ENCODE measurements at places on chromosomes 7 and 10. TPM values are rescaled to one million over a fixed set of nuclear protein-coding genes. Genes with fewer than 3 reads are reported as not detected.

- no peaks in the 10 kb centered on the region for H3K36me3 ChIP-seq
- H3K4me1 ChIP-seq = no peaks in the 10 kb centered on the region
- H3K4me3 ChIP-seq = no peak overlapping the region
- DNase-seq = no peak
- H3K27me3 ChIP-seq = no peaks in the 10 kb centered on the region
- H3K27ac ChIP-seq = no peak overlapping the region
These were observed 72.9 kb upstream of the NEBL start for GRCh38 chr10:20970044-20970443.

DNA sequence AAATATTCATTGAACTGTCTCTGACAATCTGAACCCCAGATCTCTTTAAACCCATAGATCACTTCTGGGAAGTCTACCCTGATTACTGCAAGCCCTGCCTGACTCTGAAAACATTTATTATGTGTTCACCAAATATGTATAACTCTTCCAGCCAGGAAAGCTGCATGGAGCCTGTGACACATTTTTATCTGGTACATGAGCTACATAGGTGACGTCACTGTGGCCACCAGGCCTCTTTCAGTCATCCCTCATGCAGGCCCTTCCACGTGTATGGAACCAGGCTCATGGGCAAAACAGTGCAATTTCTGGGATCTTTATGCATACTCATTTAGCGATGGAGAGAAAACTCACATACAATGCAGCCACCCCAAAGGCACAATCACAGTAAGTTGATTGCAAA, 133.9 kb upstream of the NUPR2 start:
- H3K4me1 ChIP-seq = no peaks in the 10 kb centered on the region
- H3K27ac ChIP-seq = no peak overlapping the region
- no peak for DNase-seq
- H3K36me3 ChIP-seq = no peaks in the 10 kb centered on the region

- DNase-seq = peak; percentile 48
- no peaks in the 10 kb centered on the region for H3K4me1 ChIP-seq
- no peaks in the 10 kb centered on the region for H3K36me3 ChIP-seq
- no peak overlapping the region for H3K27ac ChIP-seq
These were observed 22.8 kb upstream of the TTYH3 start for GRCh38 chr7:2608921-2609411.

- H3K27ac ChIP-seq = no peak overlapping the region
- no peak for DNase-seq
- H3K4me1 ChIP-seq = no peaks in the 10 kb centered on the region
- H3K4me3 ChIP-seq = no peak overlapping the region
- H3K36me3 ChIP-seq = peaks cover 18% of the 10 kb centered on the region
These were observed 21.2 kb downstream of the ALDH18A1 start for GRCh38 chr10:95635319-95635733.

DNA sequence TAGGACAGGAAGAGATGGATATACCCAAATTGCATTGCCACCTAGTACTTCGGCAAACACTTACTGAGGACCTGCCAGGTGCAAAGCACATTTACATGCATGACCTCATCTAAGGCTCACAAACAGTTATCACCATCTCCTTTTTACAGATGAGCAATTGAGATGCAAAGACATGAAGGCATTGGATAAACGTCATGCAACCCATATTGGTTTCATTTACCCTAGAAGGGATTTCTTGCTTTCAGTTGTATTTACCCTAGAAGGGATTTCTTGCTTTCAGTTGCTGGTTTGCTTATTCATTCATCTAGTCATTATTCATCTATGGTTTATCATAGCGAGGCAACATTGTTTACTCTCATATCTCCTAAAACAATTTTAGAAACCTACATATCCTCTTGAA, 52.2 kb downstream of the STEAP1B start:
- no peak overlapping the region for H3K4me3 ChIP-seq
- H3K27ac ChIP-seq = peak overlapping the region; percentile 21
- H3K36me3 ChIP-seq = no peaks in the 10 kb centered on the region
- H3K27me3 ChIP-seq = no peaks in the 10 kb centered on the region
- no peak for DNase-seq
- peaks cover 32% of the 10 kb centered on the region for H3K4me1 ChIP-seq

DNA sequence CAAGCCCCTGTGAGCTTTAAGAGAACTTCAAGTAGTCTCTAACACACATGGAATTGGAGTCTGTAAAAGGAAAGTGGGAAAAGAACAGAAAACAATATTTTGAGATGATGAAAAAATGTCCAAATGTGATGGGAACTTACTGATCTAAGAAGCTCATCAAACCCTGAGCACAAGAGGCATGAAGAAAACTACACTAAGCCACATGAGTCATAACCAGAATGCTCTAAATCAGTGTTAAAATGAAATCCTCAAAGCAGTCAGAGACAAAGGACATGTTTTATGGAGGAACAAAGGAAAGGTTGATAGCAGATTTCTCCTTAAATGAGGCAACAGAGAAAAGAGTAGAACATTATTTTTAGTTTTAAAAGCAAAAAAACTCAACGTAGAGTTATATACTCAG, 37.2 kb downstream of the ZNF33A start:
- no peaks in the 10 kb centered on the region for H3K4me1 ChIP-seq
- no peak overlapping the region for H3K27ac ChIP-seq
- no peak overlapping the region for H3K4me3 ChIP-seq
- DNase-seq = no peak
- no peaks in the 10 kb centered on the region for H3K27me3 ChIP-seq

DNA sequence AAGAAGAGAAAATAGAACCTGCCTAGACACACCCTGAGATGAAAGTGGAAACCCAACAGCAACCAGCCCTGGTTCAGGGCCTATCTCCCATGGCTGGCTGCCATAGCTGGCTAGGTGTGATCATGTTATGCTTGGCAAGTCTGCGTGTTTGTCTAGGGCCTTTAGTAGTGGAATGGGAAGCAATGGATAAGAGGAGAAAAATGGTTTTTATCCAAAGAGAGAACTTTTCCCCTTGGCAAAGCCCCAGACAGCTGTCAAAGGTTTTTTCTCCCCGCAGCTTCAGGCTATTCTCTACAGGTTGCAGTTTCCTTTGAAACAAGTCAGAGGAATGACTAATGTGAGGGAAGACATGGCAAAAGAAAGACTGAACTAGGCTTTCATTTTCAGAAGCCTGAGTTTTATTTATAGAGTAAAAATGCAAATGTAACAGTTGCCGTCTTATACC, 161.5 kb downstream of the SEMA3D start:
- H3K4me3 ChIP-seq = no peak overlapping the region
- no peaks in the 10 kb centered on the region for H3K36me3 ChIP-seq
- H3K27me3 ChIP-seq = no peaks in the 10 kb centered on the region
- no peaks in the 10 kb centered on the region for H3K4me1 ChIP-seq

- no peak for DNase-seq
- H3K27ac ChIP-seq = no peak overlapping the region
- H3K27me3 ChIP-seq = no peaks in the 10 kb centered on the region
- no peak overlapping the region for H3K4me3 ChIP-seq
These were observed 66.1 kb upstream of the INPP5A start for GRCh38 chr10:132471484-132471883.

GRCh38 chr7:113217314-113217713, 99.0 kb upstream of the SMIM30 start:
- no peak overlapping the region for H3K27ac ChIP-seq
- no peaks in the 10 kb centered on the region for H3K4me1 ChIP-seq
- no peaks in the 10 kb centered on the region for H3K27me3 ChIP-seq
- no peak for DNase-seq
- H3K4me3 ChIP-seq = no peak overlapping the region

DNA sequence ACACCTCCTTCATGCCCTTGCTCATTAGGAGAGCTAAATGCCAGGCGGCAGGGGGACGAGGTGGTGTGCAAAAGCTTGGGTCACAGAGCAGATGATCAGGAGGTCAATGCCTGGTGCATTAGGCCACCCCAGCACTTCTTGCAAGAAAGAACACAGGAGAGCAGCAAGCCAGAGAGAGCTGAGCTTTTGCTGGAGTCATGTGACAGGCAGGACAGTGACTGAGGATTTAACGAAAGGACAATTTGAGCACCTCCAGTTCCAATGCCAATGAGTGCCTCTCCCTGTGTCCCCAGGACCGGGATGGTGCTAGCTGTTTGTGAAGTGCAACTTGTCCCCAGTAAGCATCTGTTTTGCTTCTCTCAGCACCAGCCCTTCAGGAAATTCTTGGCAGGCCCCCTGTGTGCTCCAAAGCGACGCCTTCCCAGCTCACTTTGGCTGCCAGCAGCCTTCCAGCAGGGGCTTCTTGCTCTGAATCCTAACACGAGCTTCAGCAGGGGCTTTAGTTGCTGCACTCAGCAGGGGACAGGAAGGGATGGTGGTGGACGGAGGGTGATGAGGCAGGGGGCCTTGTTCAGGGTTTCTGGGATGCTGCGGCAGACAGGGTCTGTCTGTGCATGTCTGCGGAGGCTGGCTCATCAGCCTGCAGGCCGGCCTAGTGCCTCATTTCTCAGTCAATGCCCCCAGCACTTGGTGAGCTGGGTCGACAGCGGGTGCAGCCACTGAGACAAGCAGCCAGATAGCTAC, 368.1 kb downstream of the RPS24 start:
- H3K27ac ChIP-seq = no peak overlapping the region
- H3K27me3 ChIP-seq = peaks cover 13% of the 10 kb centered on the region
- DNase-seq = no peak
- H3K4me1 ChIP-seq = no peaks in the 10 kb centered on the region
- H3K4me3 ChIP-seq = no peak overlapping the region

Gene DENND2A
- polyA plus RNA-seq = 0.80 TPM
